ENCODE measurements at places on chromosomes 2 and 18.

DNA sequence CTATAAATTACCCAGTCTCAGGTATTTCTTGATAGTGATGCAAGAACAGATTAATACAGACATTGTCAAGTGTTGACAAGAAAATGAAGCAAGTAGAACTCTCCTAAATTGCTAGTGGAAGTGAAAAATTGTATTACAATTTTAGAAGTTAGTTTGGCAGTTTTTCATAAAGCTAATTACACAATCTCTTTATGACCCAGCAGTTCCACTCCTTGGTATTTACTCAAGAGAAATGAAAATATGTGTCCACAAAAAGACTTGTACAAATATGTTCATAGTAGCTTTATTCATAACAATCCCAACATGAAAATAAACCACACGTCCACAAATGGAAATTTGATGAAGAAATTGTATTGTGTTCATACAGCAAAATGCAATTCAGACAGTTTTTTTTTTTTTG, 49.4 kb downstream of the PDE1A start:
- no peak for DNase-seq

- no peak for DNase-seq
Measured at GRCh38 chr2:120344214-120344975, 1.5 kb upstream of the INHBB start.

- DNase-seq: no peak
Measured at GRCh38 chr2:158243392-158243791, 141.7 kb downstream of the UPP2 start.

- DNase-seq: no peak
Measured at GRCh38 chr18:80200932-80201672, 46.2 kb downstream of the PARD6G start.

GRCh38 chr18:13298262-13298661, 79.7 kb downstream of the LDLRAD4 start:
- no peak for DNase-seq

DNA sequence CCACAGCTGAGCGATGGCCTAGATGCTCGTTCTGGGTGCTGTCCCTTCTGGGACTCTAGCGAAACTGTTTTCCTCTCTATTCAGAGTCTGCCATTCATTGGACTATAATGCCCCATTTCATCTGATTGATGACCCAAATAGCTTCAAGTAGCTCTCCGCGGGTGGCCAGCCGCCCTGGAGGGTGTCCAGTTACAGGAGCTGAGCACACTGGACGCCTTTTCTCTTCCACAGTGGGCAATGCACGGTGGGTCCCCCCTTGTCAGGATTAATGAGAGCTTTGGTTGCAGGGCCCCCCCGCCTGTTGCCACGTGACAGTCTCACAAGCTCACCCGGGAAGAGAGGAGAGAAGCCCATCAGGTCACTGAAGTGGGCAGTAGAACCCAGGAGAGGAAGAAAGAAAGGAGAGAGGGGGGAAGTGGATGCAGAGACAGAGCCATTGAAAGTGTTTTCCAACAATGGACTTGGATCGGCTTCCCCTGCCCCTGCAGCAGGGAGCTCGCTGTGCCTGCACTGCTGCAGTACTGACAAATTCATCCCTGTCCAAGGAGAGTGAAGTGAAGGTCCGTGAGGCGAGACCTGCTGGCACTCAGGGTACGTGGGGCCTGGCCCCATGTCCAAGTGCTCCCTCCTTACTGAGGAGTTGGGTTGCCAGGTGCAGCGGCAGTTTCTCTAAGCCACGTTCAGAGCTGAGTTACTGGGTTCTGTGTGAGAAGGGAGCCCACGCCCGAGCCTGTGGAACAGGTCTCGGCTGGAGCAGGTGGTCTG, 44.8 kb downstream of the DIPK1C start:
- DNase-seq: no peak

GRCh38 chr2:144230033-144230432, 289.9 kb downstream of the ZEB2 start:
- DNase-seq: no peak

- no peak for DNase-seq
Measured at GRCh38 chr2:63737081-63737751, 104.5 kb upstream of the UGP2 start.

- DNase-seq: no peak
Measured at GRCh38 chr2:187617120-187617519, 62.9 kb upstream of the TFPI start.

DNA sequence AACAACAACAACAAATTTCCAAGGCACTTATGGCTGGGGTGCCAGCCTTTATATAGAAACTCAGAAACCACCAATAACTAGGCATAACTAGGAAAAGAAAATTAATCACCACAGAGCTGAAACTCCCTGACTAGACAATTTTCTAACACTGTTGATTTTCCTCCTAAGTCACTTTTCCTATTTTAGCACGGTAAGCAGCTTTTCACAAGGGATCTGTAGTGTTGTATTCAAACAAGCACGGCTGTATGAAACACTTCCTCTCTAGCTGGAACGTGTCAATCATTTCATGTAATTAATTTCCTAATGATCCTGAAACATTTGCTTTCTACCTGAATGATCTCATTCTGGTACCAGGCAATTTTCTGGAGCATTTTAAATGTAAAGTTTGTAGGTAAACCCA, 645.0 kb downstream of the IRS1 start:
- DNase-seq: no peak

DNA sequence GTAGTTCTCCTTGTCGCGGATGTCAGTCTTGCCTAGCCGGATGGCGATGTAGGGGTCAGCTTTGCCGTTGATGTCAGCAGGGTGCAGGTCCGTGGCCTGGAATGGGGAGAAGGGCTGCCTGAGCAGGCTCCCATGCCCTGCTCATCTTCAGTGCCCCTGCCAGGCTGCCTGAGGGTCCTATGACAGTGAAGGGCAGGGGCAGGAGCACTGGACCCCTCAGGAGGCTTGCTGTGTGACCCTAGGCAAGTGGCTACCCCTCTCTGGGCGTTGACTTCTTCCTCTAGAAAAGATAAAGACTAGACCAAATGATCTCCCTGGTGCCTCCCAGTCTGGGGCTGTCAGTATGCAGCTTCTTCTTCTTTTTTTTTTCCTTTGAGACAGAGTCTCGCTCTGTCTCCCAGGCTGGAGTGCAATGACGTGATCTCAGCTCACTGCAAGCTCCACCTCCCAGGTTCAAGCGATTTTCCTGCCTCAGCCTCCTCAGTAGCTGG, 11.9 kb downstream of the OTOF start:
- DNase-seq: no peak

GRCh38 chr2:149716687-149717086, 129.1 kb upstream of the MMADHC start:
- no peak for DNase-seq

- peak; percentile 91 for DNase-seq
Measured at GRCh38 chr2:74845217-74845751, 11.4 kb downstream of the HK2 start.

DNA sequence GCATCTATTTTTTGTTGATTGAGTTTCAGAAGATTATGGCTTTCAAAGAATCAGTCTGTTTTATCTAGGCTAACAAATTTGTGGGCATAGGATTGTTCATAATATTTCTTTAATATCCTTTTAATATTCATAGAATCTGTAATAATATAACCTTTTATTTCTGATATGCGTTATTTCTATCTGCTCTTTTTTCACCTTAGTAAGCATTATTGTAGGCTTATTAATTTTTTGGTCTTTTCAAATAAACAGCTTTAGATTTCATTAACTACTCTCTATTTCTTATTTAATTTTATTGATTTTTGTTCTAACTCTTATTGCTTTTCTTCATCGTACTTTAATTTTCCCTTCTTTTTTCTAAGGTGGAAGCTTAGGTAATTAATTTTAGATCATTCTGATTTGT, 1614.4 kb upstream of the DDX18 start:
- DNase-seq: no peak

DNA sequence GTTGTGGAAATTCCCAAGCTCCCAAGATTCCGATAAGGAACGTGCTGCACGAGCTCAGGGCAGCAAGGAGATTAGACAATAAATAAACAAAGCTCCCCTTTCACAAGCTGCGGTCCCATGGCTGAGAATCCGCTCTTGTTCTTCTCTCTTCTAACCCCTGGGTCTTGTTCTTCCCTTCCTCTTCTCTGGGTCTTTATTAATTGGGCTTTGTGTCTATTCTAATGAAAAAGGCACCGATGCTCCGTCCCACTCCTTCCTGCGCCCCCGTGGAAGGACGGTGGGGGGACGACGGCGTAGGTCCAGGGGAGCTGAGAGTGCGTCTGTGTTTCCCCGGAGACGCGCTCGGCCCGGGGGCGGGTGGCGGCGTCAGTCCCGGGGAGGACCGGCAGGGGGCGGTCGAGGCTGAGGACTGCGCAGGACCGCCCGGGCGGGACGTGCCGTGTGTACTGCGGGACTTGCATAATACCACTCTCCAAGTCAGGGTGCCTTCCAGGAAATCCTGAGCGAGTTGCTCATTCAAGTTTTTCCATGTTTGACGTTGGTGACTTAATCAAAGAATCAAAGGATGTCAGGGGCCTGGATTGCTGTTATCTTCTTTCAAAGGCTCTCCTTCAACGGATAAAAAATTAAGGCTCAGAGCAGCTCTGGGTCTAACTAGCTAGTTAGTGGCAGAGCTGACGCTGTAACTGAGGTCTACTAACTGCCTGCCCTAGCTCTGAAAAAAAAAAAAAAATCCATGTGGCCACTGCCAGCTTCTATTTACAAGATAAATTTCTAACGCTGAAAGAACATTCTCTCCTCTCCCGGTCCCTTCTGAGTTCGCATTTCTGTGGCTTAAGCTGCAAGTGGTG, 321.4 kb downstream of the TGIF1 start:
- DNase-seq: peak; percentile 91

DNA sequence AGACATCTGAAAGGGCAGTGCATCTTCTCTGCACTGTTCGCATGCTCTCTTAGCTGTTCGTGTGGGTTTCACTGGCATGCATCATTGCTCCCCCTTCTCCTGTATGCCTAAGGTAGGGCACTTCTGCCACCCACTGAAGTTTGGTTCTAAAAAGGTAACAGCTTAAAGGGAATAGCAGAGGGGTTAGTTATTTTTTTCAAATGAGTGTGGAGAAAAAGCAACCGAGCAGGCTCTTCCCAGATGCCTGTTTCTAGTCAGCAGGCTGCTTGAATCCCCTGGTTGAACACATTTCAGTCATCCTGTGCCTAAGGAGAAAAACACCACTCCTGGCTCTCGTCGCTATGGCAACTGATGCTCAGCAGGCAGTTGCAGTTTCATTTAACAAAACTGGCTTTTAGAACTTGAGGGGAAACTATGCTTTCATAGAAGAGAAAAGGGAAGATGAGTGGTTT, 69.8 kb upstream of the GALNT3 start:
- DNase-seq: no peak

- peak; percentile 42 for DNase-seq
Measured at GRCh38 chr2:240595381-240596079, 9.0 kb downstream of the CAPN10 start.

All from lower lobe of right lung (tissue), 2 donors.